ENCODE measurements at places on chromosomes 13 and 19.

DNA sequence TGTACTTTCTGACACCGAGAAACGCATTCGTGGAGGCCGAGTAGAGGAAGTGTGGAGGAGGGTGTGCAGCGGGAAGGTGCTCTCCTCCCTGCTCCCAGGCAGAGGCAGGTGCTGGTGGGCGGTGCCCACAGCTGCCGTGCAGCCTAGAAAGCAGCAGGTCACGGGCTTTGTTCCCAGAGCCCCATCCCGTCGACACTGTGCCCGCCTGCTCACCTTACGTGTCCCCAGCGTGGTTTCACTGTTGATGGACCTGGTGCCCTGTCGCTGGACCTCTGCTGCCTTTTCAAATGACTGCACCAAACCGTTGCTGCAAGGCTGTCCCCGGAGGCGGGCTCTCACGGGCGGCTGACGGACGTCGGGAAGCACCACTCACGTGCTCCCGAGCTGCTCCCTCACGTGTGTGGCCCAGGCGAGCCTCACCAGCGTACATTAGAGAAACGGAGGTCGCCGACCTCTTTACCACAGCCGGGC is 20.8 kb downstream of the PLEKHJ1 start:
- no peak for DNase-seq

- DNase-seq: no peak
These were observed 4.1 kb downstream of the C19orf33 start for GRCh38 chr19:38308006-38308766.

- no peak for DNase-seq
These were observed 64.7 kb downstream of the DNAJC15 start for GRCh38 chr13:43088093-43088511.

DNA sequence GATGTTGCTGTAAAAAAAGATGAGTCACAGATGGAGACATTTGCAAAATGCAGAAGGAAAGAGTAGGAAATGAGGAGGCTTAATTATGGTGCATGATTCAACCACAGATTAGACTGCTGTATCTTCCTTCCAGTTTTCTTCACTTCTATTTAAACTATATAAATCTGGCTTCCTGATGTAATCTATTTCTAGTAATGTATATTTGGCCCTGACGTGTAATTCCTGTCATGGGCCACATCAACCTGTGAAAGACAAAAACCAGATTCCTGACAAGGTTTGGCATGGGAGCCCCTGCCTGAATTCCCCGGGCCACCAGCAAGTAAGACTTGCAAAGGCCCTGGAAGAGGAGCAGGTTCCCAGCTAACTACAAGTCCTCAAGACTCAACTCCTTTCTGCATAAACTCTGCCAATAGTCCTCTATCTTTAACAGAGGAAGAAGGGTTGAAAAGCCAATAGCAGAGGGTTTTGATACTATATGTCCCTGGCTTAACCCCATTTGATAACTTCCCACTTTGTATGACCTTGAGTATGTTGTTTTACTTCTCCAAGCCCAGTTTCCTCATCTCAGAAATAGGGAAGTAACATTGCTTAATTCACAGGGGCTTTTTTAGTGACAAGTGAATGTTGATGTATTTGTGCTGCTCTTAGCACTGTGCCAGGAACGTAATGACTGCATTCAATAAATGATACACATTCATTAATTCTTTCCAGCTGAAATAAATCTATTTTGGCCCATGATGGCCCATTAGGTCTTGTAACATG is 172.7 kb downstream of the SPRY2 start:
- no peak for DNase-seq

GRCh38 chr19:57212109-57212508 is 18.7 kb upstream of the AURKC start:
- no peak for DNase-seq

DNA sequence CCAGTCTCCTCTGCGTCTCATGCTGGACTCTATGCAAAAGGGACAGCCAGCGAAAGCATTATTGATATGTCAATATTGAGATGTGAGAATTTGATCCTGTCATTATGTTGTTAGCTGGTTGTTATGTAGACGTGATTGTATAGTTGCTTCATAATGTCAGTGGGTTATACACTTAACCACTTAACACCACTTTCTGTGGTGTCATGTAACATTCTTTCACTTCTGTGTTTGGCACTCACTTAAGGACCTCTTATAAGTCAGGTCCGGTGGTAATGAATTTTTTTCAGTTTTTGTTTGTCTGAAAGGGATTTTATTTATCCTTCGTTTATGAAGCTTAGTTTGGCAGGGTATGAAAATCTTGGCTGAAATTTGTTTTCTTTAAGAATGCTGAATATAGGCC is 7.1 kb upstream of the SIGLEC7 start:
- no peak for DNase-seq

DNA sequence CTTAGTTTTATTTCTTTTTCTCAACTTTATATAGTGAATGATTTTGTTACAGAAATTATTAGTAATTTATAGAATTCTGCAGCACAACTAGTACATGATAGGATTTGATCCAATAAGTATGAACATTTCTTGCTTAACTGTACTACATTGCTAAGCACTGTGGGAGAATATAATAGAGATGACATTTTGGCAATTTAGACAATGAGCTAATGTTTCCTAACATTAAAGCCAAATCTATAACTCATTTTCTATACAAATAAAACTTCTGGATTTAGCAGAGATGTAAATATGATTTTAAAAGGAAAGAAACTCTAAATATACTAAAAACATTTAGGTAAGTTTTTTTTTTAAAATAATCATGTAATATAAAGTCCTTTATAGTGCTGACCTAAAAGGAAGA is 87.3 kb downstream of the FNDC3A start:
- no peak for DNase-seq

DNA sequence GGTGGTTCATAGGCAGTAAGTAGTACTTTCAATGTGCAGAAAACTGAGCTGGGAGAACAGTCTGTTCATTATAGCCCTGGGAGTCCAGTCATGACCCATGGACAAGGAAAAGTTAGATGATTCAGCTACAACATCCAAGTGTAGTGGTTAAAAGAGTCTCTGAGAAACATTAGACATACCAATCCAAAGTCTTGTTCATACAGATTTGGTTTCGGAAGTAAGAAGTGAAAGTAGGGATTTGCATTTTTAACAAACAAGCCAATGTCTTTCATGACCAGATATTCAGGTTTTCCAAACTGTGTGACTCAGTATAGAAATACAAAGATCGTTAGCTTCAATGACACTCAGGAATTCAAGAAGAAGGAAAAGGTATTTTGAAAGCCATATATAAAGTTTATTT is 345.3 kb downstream of the SLITRK1 start:
- DNase-seq: no peak

DNA sequence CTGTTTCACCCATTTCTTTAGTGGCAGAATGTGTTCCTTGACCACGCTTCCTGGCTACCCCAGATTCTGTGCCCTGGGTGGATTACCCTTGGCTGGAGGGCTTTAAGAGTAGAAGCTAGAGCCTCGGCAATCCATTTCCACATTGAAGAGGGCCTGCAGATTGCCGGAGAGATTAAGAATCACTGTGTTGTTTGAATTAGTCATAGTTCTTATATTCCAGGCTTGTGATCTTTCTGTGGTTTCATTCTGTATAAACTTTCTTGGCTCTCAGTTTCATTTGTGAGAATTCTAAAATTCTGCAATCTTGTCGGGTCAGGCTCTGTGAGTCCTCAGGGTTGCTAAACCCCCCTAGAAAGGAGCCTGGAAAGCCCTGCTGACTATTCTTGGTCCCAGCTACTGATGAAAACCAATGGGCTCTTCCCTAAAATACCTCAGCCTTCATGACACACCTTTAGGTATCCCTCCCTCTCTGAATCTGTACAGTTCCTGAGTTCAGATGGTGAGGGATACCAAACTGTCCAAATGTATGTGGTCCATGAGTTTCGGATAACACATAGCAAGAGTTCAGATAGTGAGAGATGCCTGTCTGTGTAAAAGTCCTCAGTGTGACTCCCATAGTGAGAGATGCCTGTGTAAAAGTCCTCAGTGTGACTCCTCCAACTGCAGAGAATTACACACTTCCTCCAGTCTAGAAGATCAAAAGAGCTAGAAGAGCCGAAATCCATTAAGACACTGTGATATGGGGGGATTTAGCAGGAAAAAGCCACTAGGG is 4.3 kb downstream of the PHF11 start:
- DNase-seq: no peak

DNA sequence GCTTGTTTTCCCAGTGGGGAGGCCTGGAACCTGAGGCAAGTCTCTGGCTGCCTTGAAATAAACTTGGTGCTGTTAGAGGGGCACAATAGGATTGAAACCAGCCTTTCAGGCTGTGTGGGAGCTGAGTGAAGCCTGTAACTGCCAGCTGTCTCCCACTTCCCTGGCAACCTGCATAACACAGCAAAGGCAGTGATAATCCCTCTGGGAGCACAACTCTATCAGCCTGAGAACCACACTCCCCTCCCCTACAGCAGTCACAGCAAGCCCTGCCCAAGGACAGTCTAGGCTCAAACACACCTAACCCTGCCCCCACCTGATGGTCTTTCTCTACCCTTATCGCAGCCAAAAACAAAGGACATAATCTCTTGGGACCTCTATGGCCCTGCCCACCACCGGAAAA is 683.8 kb upstream of the ATXN8OS start:
- no peak for DNase-seq

DNA sequence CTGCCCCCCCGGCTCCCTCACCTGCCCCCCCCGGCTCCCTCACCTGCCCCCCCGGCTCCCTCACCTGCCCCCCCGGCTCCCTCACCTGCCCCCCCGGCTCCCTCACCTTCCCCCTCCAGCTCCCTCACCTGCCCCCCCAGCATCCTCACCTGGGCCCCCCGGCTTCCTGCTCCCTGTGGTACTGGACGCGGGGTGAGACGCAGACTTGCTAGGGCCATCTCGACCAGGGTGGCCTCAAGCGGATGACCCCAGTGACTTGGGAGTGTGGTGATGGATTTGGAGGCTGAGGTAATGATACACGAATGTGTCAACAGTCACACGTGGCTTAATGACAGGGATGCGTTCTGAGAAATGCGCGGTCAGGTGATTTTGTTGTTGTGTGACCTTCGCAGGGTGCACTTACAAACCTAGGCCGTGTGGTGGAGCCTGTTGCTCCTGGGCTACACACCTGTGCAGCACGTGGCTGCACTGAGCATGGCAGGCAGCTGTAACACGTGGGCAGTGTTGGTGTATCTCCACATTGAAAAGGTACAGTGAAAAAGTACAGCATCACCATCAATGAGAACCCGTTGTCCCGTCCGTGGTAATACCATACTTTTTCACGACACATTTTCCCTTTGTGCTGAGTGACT is 197.8 kb downstream of the TEX29 start:
- no peak for DNase-seq

GRCh38 chr19:48705431-48705830 is 9.7 kb downstream of the FUT2 start:
- DNase-seq: no peak

DNA sequence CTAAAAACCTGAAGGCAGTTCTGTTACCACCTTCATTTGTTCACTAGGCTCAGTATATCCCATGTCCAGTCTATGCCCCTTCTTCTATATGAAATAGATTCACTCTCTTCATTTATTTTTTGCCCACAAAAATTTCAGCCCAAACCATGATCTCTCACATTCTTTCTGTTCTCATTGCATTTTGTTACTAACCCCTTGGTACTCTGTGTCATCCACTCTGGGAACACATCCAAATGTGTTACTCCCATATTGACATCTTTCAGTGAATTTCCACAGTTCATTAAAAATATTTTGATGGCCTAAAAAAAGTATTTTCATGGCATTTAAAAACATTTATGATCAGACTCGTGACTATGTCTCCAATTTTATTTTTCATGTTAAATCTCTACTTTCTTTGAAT is 378.9 kb downstream of the SLITRK1 start:
- DNase-seq: no peak

DNA sequence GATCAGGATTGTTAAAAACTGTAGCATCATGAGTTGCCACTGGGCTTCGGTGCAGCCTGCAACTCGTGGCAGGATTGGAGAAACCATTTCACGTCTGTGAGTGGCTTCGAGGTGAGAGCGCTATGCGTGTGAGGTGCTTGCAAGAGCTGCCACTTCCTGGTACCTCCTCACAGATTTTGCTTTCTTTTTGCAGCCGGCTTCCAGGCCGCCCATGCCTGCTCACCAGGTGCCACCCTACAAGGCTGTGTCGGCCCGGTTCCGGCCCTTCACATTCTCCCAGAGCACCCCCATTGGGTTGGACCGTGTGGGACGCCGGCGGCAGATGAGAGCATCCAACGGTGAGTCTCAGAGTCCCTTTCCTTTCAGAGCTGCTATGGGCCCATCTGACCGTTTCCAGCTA is 57.9 kb upstream of the C1QTNF9 start:
- DNase-seq: no peak

- no peak for DNase-seq
These were observed 38.4 kb upstream of the STARD13 start for GRCh38 chr13:33323801-33324510.

DNA sequence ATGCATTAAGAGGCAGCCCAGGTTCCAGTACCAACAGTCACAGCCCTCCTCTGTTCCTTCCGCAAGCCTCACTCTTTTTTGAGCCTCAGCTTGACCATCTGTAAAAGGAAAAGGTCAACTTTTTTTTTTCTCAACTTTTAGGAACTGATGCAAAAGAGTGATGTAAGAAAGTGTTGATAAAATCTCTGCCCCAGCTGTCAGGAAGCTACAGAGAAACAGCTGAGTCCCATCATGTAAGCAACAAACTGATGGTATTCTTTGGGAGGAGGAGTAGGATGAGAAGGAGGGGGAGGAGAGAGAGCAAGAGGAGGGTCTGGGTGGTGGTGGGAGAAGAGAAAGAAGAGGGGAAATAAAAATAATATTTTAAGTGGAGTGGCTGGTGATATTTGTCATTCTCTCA is 233.9 kb upstream of the TSHZ3 start:
- DNase-seq: no peak

DNA sequence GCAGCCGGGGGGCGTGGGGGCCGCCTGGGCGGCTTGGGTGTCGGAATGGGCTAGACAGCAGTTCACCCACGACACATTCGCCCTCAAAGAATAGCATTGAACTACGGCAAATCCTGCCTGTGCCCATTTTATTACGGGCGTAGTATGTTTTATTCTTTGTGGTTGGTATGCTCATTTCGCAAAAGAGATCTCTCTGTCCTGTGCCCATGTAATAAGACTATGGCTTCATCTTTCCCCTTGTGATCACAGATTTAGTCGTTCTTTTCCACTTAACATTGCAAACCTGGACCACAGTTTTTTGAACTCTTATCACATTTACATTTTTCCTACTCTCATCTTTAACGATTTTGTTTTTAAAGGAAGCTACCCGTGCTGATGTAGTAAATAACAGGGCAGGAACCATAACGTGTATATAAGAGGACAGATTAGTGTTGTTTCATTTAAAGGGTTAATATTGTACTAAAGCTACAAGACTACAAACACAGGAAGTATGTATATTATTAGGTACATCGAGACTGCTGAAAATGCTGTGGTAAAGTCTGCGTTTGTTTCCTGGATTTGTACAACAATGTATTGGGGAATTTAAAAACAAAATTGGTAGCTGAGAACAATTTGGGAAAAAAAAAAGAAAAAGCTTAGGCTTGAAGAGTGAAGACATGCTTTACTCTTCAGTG is 3.2 kb upstream of the MYCBP2 start:
- no peak for DNase-seq

All from HFF-Myc (cell line).